Stimulated activated CD8-positive, alpha-beta memory T cell treated with anti-CD3 and anti-CD28 coated beads, Interleukin-7, amount 100 ng/mL, for 24 hours (primary cell): ENCODE measurements at places on chromosomes 12 and 14.

- no peak for DNase-seq
Observed at GRCh38 chr12:4134448-4135263, 138.9 kb upstream of the CCND2 start.

DNA sequence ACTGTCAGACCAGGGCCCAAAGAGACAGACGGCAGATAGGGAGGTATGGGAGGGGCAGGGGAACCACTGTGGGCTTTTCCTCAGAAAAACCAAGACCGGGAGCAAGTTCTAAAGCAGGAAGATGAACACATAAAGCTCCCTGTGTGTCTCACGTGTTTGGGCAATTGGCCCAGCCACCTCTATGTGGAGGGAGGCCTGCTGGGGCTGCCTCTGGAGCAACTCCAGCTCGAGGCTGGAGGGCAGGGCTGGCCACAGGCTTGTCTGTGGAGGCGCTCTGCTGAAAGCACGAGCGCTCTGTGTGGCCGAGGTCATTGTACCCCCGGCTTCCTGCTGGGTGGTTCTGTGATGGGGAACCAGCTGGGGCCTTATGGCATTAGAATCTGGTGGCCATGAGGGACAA is 36.4 kb downstream of the TRAFD1 start:
- DNase-seq: no peak

DNA sequence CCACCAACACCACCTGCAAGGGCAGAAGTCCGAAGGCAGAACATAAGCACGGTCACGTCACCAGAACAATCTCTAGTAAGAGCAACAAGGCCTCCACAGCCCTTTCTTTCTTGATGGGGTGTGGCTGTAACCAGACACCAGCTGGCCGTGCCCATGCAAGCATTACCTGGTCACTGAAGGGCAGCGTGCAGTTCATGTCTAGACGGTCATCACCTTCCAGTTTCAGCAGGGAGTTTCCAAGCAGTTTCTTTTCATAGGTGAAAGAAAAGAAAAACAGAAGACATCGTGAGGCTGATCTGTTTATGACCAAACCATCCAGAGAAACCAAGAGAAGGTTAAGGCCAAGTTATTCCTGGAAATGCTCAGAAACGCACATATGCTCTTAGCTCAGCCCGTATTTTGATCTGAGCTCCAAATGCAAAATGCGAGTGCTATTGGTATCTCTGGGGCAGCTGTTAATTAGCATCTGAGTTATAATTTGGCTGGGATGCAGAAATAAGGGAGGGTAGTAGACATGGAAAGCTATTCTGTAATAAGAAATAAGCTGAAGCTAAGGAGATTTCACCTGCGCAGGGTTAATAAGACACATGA is 42.5 kb downstream of the PRKAB1 start:
- no peak for DNase-seq

DNA sequence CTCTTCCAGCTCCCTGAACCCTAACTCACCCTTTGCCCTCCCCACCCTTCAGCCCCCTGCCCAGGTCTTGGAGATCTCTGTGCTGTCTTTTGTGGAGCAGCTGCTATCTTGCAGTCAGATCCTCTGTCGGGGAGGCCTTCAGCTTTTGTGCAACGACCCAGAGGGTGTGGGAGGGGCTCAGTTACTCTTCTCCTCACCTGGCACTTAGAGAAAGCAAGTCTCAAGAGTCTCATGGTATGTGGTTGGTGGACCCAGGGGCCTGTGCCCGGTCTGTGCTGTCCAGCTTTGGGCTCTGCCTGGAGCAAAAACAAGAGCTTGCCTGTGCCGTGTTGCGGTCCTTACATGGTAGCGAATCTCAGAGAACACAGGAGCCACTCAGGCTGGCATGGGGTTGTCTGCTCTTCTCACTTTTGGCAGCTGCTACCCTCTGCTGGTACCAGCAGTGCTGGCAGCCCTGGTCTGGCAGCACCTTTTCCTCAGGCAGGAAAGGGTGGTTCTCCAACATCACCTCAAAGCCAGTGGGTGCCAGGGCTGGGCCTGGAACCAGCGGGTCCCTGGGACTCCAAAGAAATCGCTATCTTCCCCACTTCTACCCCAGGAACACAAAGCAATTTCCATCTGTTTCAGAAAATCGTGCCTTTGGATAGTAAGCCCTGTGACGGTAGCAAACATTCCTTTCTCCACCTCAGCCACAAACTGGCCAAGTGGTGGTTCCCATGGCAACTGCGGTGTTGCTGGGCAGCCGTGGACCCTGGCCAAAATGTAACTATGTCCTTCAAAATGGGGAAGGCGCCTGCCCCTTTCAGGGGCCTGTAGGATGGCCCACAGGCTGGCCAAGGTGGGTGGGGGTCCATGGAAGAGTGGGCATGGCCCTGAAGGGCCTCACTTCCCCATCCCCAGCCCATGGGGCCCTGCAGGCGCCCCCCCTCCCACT is 90.0 kb downstream of the RIN3 start:
- DNase-seq: no peak
